GM12864 (cell line): ENCODE measurements at places on chromosomes 2 and 18.

GRCh38 chr2:27765621-27766286 is 5.8 kb upstream of the MRPL33 start:
- DNase-seq: no peak

DNA sequence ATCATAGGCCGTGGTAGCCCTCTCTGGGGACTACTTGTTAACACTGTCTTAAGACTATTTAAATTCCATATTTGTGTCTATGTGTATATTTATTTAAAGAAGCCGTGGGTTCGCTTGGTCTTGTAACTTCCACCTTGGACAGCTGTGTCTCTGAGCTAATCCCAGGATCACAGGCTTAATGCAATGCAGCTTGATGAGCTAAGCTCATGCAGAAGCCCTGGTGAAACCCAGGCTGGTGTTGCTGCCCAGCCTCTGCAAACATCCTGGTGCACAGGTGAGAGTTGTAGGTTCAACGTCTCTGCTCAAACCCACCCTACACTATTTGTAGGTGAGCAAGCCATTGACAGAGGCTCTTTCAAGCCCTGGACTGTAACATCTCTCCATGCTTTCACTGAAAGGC is 211.8 kb downstream of the FAM210A start:
- no peak for DNase-seq

DNA sequence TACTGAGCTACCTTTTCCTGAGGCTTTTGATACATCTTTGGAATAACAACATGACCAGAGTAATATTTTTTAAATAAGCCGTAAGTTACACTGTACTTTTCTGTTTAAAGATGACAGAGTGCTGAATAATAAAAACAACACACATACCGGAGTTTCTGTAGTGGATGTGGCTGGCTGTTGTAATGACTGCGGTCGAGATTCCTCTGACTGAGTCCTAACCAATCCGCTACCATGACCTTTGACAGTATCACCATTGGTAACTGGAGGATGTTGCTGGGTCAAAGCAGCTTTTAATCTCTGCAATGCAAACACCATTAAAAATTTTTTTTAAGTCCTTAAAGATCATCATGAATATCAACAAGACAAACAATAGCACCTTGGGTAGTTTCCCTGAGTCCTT is 70.7 kb downstream of the ATF2 start:
- DNase-seq: no peak

DNA sequence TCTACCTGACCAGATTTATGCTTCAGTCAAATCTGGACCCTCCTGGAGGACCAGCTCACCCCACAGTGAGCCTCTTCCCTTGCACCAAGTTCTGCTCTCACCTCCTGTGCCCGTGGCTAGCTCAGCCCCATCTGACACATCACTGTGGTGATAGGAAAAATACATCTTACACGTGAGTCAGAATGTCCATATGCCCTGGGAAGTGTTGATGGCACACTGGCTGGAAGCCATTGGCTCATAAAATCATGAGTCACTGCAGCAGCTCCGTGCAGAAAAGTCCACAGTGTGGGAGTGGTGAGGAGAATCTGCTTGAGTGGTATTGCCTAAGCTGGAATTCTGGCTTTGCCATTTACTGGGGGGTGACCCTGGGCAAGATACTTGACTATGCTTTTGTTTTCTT is 42.6 kb upstream of the RAPGEF4 start:
- DNase-seq: no peak

DNA sequence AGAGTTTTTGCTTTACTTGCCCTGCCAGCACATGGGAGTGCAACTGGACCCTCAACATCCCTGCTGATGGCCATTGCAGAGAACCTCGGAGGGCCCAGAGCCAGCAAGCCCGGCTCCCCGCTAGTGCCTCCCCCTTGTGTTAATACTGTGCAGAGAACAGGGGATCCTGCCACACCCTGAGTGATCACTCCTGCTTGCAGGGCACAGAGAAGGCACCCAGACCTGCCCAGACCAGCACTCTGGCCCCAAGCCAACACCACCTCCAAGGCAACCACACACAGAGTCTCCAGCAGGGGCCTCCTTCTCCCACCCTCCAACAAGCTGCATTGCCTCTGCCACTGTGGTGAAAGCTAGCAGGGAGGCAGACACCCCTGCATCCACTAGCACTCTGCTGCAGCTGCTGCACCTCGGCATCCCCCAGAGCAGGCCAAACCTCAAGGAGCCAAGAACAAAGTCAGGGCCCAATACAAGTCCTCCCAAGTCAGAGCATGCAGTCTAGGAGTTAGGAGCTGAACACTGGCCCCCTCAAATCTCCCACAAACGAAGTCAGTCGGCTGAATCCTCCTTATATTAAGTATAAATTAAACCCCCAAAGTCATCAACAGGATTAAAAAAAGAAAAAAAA is 157.7 kb downstream of the CCDC178 start:
- no peak for DNase-seq

GRCh38 chr18:10860928-10861327 is 288.4 kb downstream of the PIEZO2 start:
- DNase-seq: no peak

- DNase-seq: no peak
Observed at GRCh38 chr2:234971496-234971895, 19.7 kb downstream of the SH3BP4 start.

- DNase-seq: no peak
Observed at GRCh38 chr2:110720547-110720946, 11.8 kb upstream of the ACOXL start.

- DNase-seq: no peak
Observed at GRCh38 chr2:54455563-54456361, at the start of gene SPTBN1. Gene SPTBN1, plus strand, starts transcription at chr2:54456327. Its CDS starts 70,092 bp downstream, at chr2:54526419.

- DNase-seq: no peak
Observed at GRCh38 chr2:217436386-217436785, 566.4 kb downstream of the TNS1 start.

DNA sequence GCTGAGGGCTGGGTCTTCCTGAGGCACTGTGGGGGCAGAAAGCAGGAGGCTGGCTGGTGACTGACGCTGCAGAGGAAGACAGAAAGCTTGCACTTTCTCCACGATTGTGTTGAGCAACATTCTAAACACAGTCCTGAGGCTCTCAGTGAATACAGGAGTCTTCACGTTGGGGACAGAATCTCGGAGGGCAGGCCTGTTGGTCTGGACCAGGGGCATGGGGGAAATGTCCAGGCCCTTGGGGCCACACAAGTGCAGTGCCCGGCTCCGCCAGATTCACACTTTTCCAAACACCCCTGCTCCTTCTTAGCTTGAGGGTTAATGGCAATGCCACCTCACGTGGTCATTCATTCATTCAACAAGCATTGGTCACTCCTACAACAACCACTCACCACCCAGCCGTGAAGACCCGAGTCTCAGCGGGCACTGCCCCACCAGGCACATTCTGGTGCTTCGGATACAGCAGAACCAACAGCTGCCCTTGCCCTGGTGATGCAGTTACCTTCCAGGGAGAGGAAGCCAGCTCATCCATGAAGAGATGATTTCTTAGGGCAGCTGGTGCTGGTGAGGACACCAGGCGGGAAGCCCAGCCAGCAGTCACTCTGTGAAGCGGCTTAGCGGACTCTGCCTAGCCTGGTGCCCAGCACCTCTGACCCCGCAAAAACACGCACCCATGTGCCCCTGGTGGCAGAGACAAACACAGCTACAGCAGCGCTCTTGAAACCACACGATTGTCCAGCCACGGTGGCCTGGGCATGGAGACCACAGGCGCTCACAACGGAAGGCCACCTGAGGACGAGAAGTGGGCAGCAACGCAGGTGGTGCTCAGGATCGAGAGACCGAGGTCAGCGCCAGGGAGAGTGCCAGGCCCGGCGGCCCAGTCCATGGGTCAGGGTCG is 10.9 kb upstream of the GPC1 start:
- DNase-seq: no peak

DNA sequence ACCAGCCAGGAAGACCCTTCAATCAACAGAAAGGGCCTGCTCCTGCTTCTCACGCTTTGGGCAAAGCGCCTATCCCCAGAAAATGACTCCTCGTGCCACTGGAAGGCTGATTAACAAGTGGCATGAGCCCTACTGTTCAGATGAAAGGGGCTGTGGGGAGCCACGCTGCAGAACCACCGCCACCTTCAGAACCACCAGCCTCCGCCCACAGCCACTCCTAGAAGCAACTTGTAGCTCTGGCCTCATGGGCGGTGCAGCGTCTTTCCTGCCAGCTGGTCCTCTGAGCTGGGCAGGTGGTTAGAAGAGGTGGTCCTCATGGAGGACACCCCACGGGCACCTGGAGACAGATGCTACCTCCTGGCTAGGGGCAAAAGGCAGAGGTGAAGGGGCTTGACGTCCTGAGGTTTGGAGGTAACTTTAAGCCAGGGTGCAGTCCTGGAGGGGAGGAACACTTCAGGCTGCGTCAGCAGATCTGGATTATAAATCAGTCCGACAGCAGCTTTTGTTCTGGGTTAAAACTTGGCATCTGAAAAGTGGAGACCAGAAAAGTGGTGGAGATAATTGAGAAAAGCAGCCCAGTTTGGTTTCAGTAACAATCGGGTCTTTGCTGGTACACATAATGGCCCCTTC is 861 bp upstream of the SEMA4C start:
- no peak for DNase-seq
